Stomach (tissue), 19 donors: ENCODE measurements at places on chromosomes 7 and 10. TPM values are rescaled to one million over a fixed set of nuclear protein-coding genes. Genes with fewer than 3 reads are reported as not detected.

GRCh38 chr7:30459591-30460245, 18.9 kb downstream of the NOD1 start:
- DNase-seq: no peak
- no peak overlapping the region for H3K4me3 ChIP-seq
- no peaks in the 10 kb centered on the region for H3K27me3 ChIP-seq
- H3K4me1 ChIP-seq: peaks cover 63% of the 10 kb centered on the region
- peaks cover 25% of the 10 kb centered on the region for H3K36me3 ChIP-seq
- H3K27ac ChIP-seq: peak overlapping the region; percentile 73

GRCh38 chr10:31031205-31031557, 484 bp downstream of the ZNF438 start:
- DNase-seq: no peak
- peaks cover 51% of the 10 kb centered on the region for H3K4me1 ChIP-seq
- no peaks in the 10 kb centered on the region for H3K27me3 ChIP-seq
- no peaks in the 10 kb centered on the region for H3K36me3 ChIP-seq

FKBP9 gene
- 157 TPM for total RNA-seq

AMPH gene
- not detected for total RNA-seq

GPR15LG gene
- total RNA-seq: not detected

DNA sequence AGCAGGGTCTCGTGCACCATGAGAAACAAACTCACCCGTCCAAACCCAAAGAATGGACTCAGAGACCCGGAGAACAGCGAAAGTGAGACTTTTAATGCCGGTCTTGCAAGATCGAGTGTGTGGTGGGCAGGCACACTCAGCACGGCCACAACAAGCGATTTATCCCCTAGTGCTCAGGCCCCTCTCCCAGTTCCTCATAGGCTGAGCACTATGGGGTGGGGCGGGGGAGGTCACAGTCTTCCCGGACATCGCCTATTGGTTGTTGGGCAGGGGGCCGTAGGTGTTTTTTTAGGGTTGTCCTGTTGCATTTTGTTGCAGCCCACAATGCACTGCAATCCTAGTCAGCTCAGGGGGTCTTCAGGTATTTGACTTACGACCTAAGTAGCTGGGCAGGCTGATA, 608.3 kb upstream of the FOXK1 start:
- no peak overlapping the region for H3K27ac ChIP-seq
- peaks cover 6% of the 10 kb centered on the region for H3K36me3 ChIP-seq
- H3K4me3 ChIP-seq: no peak overlapping the region
- H3K27me3 ChIP-seq: no peaks in the 10 kb centered on the region
- H3K4me1 ChIP-seq: no peaks in the 10 kb centered on the region
- DNase-seq: no peak

GRCh38 chr7:158705234-158705850, 738 bp upstream of the NCAPG2 start:
- peak overlapping the region; percentile 93 for H3K27ac ChIP-seq
- peak overlapping the region; percentile 79 for H3K4me3 ChIP-seq
- peaks cover 19% of the 10 kb centered on the region for H3K4me1 ChIP-seq
- peak; percentile 39 for DNase-seq
- H3K27me3 ChIP-seq: no peaks in the 10 kb centered on the region

DNA sequence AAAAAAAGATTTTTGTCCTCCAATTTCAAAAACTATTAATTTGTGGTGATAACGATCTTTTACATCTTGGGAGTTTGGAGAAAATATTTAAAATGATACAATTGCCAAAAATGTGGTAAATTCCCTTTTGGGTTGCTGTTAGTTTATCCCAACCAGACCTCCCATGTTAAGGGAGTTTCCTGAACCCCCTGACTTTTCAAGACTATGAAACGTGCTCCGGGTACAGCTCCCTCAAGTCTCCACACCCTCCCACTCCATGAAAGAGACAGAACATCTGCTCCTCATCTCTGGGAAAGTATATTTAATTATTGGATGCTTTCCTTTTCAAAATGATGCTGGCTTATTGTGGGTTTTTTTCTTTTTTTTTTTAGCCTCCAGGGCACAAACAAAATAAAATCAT, 534.6 kb upstream of the NRP1 start:
- peak; percentile 80 for DNase-seq
- no peaks in the 10 kb centered on the region for H3K27me3 ChIP-seq
- H3K4me3 ChIP-seq: no peak overlapping the region
- no peak overlapping the region for H3K27ac ChIP-seq
- no peaks in the 10 kb centered on the region for H3K4me1 ChIP-seq

DNA sequence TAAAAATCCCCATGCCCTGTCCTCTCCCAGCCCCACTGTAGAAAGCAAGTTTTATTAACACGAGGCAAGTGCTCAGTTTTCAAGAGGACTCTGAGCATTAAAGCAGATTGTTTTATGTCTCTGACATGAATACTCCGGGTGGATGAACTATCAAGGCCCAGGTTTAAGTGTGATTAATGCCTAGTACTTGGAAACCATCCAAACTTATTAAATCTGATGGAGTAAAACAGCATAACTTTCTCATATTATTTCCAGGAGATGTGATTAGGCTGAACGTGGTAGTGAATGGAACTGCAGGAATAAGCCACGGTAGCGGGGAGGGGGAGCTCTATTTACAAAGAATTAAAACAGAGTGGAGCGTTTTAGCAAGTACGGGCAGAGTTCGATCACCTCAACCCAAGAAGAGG, 144.2 kb upstream of the RNF32 start:
- no peak overlapping the region for H3K4me3 ChIP-seq
- no peaks in the 10 kb centered on the region for H3K27me3 ChIP-seq
- H3K36me3 ChIP-seq: no peaks in the 10 kb centered on the region
- H3K27ac ChIP-seq: no peak overlapping the region
- H3K4me1 ChIP-seq: no peaks in the 10 kb centered on the region

GRCh38 chr7:151506901-151507382, 12.8 kb downstream of the RHEB start:
- no peaks in the 10 kb centered on the region for H3K27me3 ChIP-seq
- H3K36me3 ChIP-seq: no peaks in the 10 kb centered on the region
- DNase-seq: no peak
- H3K4me3 ChIP-seq: no peak overlapping the region
- no peak overlapping the region for H3K27ac ChIP-seq

GRCh38 chr7:157006829-157007469, 3.5 kb downstream of the MNX1 start:
- no peak overlapping the region for H3K4me3 ChIP-seq
- peak overlapping the region; percentile 33 for H3K27ac ChIP-seq
- peaks cover 29% of the 10 kb centered on the region for H3K27me3 ChIP-seq
- no peak for DNase-seq
- no peaks in the 10 kb centered on the region for H3K36me3 ChIP-seq
- H3K4me1 ChIP-seq: peaks cover 91% of the 10 kb centered on the region

DNA sequence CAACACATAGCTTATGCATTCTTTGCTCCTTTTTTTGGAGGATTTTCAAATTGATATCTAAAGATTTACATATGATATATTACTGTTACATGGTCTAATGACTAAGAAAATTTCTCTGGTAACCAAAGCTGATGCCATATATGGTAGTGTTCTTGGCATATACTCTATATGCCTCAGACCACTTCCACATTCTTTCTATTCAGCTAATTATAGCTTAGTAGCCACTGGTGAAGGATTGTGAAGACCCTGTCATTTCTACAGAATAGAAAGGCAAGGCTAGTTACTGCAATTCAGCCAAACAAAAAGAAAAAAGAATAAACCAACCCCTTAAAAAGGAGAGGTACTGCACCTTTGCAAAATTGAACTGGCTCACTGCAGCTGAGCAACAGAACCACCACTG, 3.7 kb downstream of the PURB start:
- no peaks in the 10 kb centered on the region for H3K27me3 ChIP-seq
- no peak overlapping the region for H3K27ac ChIP-seq
- H3K4me1 ChIP-seq: peaks cover 65% of the 10 kb centered on the region
- peak overlapping the region; percentile 0 for H3K4me3 ChIP-seq
- peaks cover 4% of the 10 kb centered on the region for H3K36me3 ChIP-seq

- peak; percentile 96 for DNase-seq
- peak overlapping the region; percentile 88 for H3K27ac ChIP-seq
- no peaks in the 10 kb centered on the region for H3K27me3 ChIP-seq
- peaks cover 52% of the 10 kb centered on the region for H3K4me1 ChIP-seq
- no peaks in the 10 kb centered on the region for H3K36me3 ChIP-seq
These were observed 32.8 kb downstream of the IL15RA start for GRCh38 chr10:5944389-5945189.

GRCh38 chr7:90599038-90599437, 2.9 kb downstream of the CDK14 start:
- no peak overlapping the region for H3K27ac ChIP-seq
- no peak for DNase-seq
- no peaks in the 10 kb centered on the region for H3K27me3 ChIP-seq
- H3K4me1 ChIP-seq: peaks cover 28% of the 10 kb centered on the region
- no peaks in the 10 kb centered on the region for H3K36me3 ChIP-seq
- no peak overlapping the region for H3K4me3 ChIP-seq

DNA sequence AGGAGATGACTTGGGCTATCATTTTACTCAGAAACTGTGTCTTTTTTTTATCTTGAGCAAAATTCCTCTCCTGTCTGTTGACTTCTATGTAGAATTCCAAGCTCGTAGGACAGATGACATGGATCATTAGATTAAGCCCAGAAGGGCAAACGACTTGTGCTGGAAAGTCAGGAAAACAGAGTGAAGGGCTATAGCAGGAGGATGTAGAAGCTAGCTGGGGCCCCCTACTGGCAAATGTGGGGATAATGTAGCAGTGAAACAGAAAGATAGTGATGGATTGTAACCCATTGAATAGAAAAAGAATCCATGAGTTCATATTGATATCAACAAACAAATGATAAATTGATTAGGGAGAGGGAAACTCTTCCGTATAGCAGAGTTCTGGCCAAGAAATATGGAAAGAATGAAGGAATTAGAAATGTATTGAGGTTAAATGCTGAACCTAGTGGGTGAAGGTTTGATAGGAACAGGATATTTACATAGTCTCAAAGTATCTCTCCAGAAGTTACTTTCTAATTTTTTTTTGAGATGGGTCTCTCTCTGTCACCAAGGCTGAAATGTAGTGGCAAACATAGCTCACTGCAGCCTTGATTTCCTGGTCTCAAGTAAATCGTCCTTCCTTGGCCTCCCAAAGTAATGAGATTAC, 103.6 kb downstream of the LYZL1 start:
- H3K27ac ChIP-seq: no peak overlapping the region
- H3K4me1 ChIP-seq: no peaks in the 10 kb centered on the region
- no peaks in the 10 kb centered on the region for H3K27me3 ChIP-seq
- no peak overlapping the region for H3K4me3 ChIP-seq
- no peaks in the 10 kb centered on the region for H3K36me3 ChIP-seq
- DNase-seq: peak; percentile 72

DNA sequence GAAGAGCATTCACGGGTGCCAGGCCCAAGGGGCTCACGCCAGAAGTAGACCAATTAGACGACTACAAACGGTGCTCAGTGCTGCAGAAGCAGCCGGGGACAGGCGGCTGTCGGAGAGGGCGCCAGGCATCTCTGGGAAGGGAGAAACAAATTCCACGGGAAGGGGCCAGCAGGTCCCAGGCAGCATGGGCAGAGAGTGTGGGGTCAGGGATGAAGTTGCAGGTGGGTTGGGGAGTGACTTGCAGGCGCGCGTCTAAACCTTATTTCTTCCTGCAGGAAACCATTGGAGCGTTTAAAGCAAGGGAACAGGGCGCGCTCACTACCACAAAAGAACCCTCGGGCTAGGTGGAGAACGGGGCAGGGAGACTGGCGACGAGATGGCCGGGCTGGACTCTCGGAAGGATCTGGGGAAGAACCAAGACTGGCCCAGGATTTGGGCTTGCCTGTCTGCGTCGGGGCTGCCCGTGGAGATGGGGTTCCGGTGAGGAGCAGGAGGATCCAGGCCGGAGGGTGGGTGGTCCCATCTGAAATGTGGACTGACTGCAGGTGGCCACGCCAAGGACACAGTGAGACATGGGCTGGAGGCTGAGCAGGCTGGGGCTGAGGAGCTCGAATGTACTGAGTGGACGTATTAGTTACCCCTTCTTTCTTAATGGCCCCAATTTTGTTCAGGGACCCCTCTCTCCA, 116.3 kb upstream of the DIP2C start:
- DNase-seq: no peak
- H3K36me3 ChIP-seq: peaks cover 59% of the 10 kb centered on the region
- no peak overlapping the region for H3K27ac ChIP-seq

- H3K27ac ChIP-seq: no peak overlapping the region
- no peak for DNase-seq
- H3K4me1 ChIP-seq: no peaks in the 10 kb centered on the region
- H3K27me3 ChIP-seq: no peaks in the 10 kb centered on the region
- peaks cover 8% of the 10 kb centered on the region for H3K36me3 ChIP-seq
These were observed 8.6 kb downstream of the SMIM30 start for GRCh38 chr7:113109718-113110117.

- no peak overlapping the region for H3K27ac ChIP-seq
- H3K4me3 ChIP-seq: no peak overlapping the region
- peaks cover 4% of the 10 kb centered on the region for H3K4me1 ChIP-seq
These were observed 169.3 kb upstream of the PRR15 start for GRCh38 chr7:29394321-29394720.

- no peak overlapping the region for H3K4me3 ChIP-seq
- H3K27me3 ChIP-seq: no peaks in the 10 kb centered on the region
- DNase-seq: no peak
- H3K4me1 ChIP-seq: no peaks in the 10 kb centered on the region
These were observed 76.9 kb downstream of the PARP12 start for GRCh38 chr7:139985811-139986210.

MMP21 gene
- total RNA-seq: not detected

DNA sequence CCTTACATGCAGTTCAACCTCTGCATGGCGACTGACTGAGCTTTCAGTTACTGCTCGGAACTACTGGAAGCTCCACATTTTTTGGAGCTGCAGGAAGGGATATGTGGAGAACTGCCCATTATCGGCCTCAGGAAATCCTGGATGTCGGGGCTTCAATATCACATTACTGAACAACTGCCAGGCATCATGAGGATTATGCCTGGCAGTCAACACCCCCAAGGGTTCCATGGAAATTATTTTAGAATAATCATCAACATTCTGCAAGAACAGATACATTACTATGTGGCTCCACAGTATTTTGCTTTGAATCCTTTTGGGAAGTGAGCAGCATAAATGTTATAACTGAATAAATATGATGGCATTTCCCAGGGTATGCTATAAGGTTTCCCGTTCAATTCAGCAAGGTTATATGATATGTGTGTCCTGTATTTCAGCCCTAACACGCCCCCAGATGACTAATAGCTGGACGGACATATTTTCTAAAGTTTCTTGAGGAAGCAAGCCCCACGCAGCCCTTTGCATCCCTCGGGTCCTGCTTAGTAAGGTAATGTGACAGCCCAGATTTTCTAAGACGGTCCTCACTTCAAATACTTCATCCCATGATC, 53.0 kb upstream of the OPALIN start:
- DNase-seq: no peak
- H3K27me3 ChIP-seq: peaks cover 59% of the 10 kb centered on the region
- H3K27ac ChIP-seq: no peak overlapping the region
- no peak overlapping the region for H3K4me3 ChIP-seq
